ENCODE measurements at places on chromosomes 2 and 18.
A peak's percentile ranks its signal among the peaks of the same experiment; 100 is the strongest.

DNA sequence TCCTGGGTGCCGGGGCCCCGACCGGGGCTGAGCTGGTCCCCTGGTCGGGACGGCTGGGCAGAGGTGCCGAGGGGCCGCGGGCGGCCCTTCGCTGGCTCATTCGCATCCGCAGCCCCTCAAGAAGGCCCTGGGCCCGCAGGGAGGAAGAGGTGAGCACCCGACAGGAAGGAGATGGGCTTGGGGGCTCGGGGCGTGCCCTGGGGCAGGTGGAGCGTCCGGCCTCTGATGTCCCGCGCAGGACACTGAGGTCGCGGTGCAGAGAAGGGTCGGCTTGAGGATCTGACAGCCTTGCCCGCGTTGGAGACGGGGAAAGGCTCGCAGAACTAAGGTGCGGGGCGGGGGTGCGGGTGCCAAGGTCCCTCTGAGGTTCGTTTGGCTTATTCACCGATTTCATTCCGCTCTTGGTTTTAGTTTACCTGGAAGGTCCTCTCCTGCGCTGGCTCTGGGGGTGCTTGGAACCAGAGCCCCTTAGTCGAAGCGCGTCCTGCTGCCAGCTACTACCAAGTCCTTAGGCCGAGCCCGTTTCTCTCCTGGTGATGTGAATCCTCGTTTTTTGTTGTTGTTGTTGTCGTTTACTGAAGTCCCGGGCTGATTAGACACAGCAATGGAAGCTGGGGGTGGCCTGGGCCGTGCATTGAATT, 18.9 kb upstream of the CD8A start:
- peak overlapping the region; percentile 93 for H3K27ac ChIP-seq
- H3K4me3 ChIP-seq = peak overlapping the region; percentile 98
- H3K36me3 ChIP-seq = peaks cover 5% of the 10 kb centered on the region
- peaks cover 14% of the 10 kb centered on the region for H3K27me3 ChIP-seq

GRCh38 chr2:221915926-221916325, 343.8 kb upstream of the EPHA4 start:
- no peaks in the 10 kb centered on the region for H3K36me3 ChIP-seq
- DNase-seq = no peak
- no peak overlapping the region for H3K4me3 ChIP-seq
- H3K4me1 ChIP-seq = no peaks in the 10 kb centered on the region

GRCh38 chr2:135525786-135526185, 5.2 kb downstream of the ZRANB3 start:
- peaks cover 10% of the 10 kb centered on the region for H3K4me1 ChIP-seq
- H3K27ac ChIP-seq = no peak overlapping the region
- DNase-seq = no peak
- H3K36me3 ChIP-seq = no peaks in the 10 kb centered on the region
- no peak overlapping the region for H3K4me3 ChIP-seq

GRCh38 chr2:120658770-120659158, 76.9 kb upstream of the GLI2 start:
- no peak overlapping the region for H3K27ac ChIP-seq
- H3K4me3 ChIP-seq = no peak overlapping the region
- DNase-seq = no peak
- no peaks in the 10 kb centered on the region for H3K36me3 ChIP-seq
- peaks cover 20% of the 10 kb centered on the region for H3K27me3 ChIP-seq

GRCh38 chr2:20178249-20178607, 46.7 kb downstream of the SDC1 start:
- no peak overlapping the region for H3K4me3 ChIP-seq
- no peak overlapping the region for H3K27ac ChIP-seq
- no peak for DNase-seq
- H3K36me3 ChIP-seq = no peaks in the 10 kb centered on the region
- H3K4me1 ChIP-seq = no peaks in the 10 kb centered on the region

DNA sequence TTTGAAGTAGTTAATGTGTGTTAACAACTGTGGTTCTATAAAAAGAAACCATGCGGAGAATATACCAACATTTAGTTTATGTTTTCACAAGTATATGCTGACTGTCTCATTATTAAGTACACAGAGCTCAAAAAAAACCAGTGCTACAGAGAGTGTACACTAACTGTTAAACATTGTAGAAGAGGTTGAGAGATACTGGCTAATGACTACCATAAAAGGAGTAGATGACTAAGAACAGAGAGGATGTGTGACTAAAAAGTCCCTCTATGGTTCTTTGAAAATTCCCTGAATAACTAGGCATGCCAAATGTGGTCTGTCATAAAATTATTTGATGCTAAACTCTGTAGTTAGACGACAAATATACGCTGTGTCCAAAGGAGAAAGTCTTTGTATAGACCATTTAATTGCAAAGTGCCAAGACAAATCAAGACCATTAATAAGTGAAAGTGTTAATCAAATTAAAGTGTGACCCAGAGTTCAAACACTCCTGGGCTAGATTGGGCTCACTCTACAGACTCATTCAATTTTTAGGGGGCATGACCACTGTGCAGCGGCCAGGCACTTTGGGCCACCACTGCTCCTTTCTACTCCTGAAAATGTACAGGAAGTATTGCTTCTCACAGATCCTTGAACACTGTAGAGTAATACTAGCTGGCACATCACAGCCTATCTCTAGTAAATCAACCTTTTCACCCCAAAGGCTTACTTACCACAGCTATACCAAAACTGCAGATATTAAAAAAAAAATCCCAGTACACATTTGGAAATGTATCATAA, 45.1 kb upstream of the SERTAD2 start:
- DNase-seq = no peak
- H3K27ac ChIP-seq = peak overlapping the region; percentile 60
- H3K27me3 ChIP-seq = no peaks in the 10 kb centered on the region
- H3K36me3 ChIP-seq = no peaks in the 10 kb centered on the region

- H3K4me1 ChIP-seq = peaks cover 34% of the 10 kb centered on the region
- peak overlapping the region; percentile 76 for H3K4me3 ChIP-seq
- peaks cover 4% of the 10 kb centered on the region for H3K36me3 ChIP-seq
- H3K27me3 ChIP-seq = no peaks in the 10 kb centered on the region
- peak overlapping the region; percentile 98 for H3K27ac ChIP-seq
Measured at GRCh38 chr2:43175020-43175441, 51.4 kb downstream of the ZFP36L2 start.

DNA sequence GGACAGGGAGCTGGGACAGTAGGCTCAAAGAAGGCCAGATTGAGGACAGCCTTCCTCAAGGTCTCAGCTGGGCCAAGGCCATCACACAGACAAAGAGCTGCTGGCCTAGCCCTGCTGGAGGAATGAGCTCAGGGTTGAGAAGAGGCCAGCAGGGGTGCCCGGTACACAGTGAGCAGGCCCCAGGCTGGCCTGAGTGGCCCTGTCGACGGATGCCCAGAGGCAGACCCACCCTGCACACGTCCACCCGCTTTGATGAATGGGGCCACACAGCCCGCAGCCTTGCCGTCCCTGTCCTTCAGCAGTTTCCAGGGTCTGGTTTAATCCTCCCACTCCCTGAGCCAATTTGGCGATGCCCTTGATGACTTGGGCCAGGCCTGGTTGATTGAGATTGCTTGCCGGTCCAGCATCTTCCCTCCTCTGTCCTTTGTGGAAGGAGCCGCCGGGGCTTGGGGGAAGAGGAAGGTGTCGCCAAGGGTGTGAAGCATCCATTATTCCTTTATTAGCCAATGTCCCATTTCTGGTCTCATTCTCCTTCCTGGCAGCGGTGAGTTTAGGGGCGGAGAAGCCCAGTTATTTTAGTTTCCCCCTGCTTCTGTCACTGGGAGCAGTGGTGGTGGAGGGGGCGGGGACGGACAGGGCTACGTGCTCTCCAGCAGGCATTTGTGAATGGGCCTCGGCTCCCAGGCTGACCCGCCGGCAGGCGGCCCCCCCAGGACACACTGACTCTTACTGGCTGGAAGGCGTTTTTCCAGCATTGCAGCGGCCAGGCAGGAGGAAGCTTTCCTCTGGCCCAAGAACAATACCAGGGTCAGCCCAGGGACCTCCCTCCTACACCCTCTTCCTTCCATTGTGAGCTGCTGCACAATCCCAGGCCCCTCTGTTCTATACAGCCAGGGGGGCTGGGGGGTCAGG, 141.8 kb downstream of the CTIF start:
- H3K27me3 ChIP-seq = no peaks in the 10 kb centered on the region
- H3K4me3 ChIP-seq = no peak overlapping the region

GRCh38 chr2:166762746-166763145, 125.5 kb upstream of the XIRP2 start:
- no peak overlapping the region for H3K27ac ChIP-seq
- no peak overlapping the region for H3K4me3 ChIP-seq
- no peaks in the 10 kb centered on the region for H3K27me3 ChIP-seq

GRCh38 chr2:139813340-139813739, 1033.2 kb upstream of the NXPH2 start:
- no peak overlapping the region for H3K27ac ChIP-seq
- H3K4me1 ChIP-seq = no peaks in the 10 kb centered on the region
- H3K36me3 ChIP-seq = no peaks in the 10 kb centered on the region

- DNase-seq = no peak
- peaks cover 40% of the 10 kb centered on the region for H3K4me1 ChIP-seq
- H3K36me3 ChIP-seq = no peaks in the 10 kb centered on the region
- peaks cover 38% of the 10 kb centered on the region for H3K27me3 ChIP-seq
- peak overlapping the region; percentile 82 for H3K4me3 ChIP-seq
Measured at GRCh38 chr2:36357847-36358659, 2.5 kb downstream of the CRIM1 start.

Measured in naive thymus-derived CD8-positive, alpha-beta T cell (primary cell).